ENCODE measurements at places on chromosomes 12 and 14.

GRCh38 chr12:106588771-106589170 lies 6.0 kb downstream of the RFX4 start:
- no peak for DNase-seq

- no peak for DNase-seq
These were observed 23.9 kb downstream of the TC2N start for GRCh38 chr14:91843437-91843836.

DNA sequence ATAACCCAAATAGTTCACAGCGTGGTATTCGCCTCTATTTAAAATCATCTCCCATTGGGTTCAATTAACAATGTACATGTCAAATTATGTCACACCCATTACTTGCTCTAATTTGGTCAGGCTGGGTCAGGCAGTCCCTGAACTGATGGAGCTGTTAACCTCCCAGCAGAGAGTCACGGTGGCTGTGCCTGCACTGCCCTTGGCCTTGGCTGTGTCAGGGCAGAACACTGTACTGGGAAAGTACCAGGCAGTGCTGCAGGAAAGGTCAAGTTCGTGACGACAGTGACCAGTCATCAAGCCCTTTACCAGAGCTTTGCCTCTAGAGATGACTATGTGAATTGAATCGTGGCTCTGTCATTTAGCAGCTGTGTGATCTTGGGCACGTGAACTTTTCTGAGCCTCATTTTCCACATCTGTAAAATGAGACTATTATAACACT lies 100.0 kb downstream of the ARF6 start:
- no peak for DNase-seq

DNA sequence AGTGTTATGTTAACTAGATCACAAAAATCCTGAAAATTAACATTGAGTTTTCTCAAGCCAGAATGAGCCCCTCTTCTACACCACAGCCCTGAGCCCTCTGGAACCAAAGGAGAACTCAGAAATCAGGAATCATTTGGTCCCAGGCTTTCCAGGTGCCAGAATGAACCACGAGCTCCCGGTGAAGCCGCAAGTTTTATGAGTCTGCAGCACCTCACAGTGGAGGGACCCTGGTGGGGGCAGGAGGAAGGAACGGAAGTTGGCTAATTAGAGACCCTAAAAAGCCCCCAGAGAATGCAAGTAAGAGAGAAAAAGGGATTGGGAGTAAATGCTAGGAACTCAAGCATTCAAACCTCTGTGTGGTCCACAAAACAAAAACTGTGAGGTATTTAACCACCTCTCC lies 52.9 kb upstream of the BCL2L14 start:
- no peak for DNase-seq

- no peak for DNase-seq
These were observed 466.2 kb upstream of the FLRT2 start for GRCh38 chr14:85063747-85064146.

GRCh38 chr12:131947482-131948027 lies 2.2 kb upstream of the EP400 start:
- DNase-seq: no peak
